Glomerular endothelial cell (primary cell): ENCODE measurements at places on chromosomes 12 and 14.

DNA sequence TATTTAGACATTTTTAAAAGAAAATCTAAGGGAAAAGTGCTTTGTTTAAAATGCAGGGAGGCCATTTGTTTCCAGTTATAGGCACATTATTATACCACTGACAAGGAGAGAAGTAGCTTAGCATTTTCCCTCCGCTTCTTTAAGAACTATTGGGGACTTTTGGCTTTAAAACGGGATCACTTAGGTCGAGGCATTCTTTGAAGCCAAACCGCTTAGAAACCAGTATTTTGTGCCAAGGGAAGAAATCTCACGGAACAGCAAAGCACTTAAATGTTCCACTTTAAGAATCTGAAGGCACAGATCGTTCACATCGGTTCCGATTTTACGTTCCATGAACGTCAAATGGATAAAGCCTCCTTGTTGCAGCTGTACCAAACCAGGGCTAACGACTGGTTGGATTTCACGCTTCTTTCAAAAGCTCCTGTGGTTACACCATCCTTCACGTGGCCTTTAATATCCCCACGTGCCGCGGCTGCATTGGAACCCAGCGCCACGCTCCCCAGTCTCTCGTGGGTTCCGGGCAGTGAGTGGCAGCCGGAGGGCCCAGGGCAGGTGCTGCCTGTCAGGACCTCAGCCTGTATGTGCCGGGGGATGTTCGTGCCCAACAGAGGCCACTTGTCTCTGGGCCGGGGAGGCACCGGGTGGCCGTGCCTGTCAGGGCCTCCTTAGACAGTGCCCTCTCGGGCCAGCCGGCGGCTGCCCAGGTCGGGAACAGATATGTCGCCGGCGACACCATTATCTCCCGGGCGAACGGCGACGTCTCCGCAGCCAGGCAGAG lies 195.4 kb downstream of the KIF26A start:
- DNase-seq: no peak

DNA sequence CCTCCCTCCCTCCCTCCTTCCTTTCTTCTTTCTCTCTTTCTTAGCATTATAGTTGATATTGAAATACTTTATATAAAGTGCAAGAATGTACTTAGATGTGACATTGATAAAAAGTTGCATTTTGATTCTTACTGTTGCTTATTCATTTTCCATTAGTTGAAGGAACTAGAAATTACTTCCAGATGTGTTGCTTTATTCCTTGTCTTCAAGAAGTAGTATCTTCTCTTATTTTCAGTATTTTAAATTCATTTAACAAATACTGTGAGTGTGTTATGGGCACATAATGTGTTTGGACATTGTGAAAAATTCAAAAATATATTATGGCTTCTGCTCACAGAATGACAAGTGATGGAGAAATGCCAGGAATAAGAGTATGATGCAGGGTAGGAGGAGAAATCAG lies 45.6 kb downstream of the TRMT5 start:
- DNase-seq: no peak

GRCh38 chr14:106459971-106460730 lies 933.8 kb downstream of the TMEM121 start:
- DNase-seq: no peak

DNA sequence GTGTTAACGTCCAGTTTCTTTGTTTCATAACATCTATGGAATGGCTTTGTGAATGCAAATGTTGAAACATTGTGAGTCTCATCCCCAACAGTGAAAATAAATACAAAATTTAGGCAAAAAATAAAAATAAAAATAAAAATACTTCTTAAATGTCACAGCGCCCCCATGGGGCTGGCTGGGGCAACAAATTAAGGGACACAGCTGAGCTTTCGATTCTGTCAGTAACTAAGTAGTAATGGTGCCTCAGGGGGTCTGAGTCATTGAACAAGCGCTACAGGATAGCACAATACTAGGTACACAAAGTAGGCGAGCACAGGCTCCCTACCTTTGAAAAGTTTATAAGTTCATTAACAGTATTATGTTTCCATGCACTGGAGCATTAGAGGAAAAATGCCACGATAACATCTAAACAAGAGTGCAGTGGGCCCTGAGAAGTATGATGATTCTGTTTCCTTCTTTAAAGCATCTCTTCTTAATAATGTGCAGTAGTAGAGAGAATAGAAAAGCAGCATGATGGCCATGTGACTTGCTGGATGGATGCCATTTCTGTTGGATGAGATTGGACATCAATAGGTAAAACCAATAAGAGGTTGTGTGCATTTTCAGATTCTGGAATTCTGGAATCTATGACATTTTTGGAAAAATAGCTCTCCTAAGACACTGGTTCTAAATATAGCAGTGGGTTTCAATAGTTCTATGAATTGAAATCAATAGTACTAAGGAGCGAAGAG lies 667.2 kb downstream of the DIO2 start:
- peak; percentile 1 for DNase-seq

- no peak for DNase-seq
Observed at GRCh38 chr12:57637364-57637763, 4.4 kb upstream of the B4GALNT1 start.

- no peak for DNase-seq
Observed at GRCh38 chr12:124456652-124457152, 110.7 kb downstream of the NCOR2 start.

GRCh38 chr12:104011253-104011652 lies 38.7 kb downstream of the GLT8D2 start:
- peak; percentile 81 for DNase-seq

- DNase-seq: no peak
Observed at GRCh38 chr12:11540156-11540555, 109.3 kb upstream of the ETV6 start.

GRCh38 chr12:95859344-95859816 lies 628 bp downstream of the SNRPF start:
- DNase-seq: no peak

DNA sequence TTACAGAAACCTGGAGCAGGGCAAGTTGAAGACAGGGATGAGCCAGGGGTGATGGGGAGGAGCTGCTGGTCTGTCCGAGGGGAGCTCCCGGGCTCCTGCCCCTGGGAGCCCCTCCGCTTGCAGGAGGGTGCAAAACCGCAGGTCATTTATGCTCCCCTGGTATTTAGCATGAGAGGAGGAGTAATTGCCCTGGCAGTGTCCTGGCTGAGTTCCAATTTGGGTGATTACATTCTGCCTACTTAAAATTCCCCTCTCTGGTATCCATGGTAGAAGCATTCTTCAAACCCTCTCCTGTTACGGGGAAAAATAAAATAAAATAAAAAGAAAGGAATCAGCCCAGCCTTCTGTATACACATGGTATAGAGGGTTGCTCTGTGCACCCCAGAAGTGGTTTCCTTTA lies 61.7 kb upstream of the VRK1 start:
- DNase-seq: no peak

DNA sequence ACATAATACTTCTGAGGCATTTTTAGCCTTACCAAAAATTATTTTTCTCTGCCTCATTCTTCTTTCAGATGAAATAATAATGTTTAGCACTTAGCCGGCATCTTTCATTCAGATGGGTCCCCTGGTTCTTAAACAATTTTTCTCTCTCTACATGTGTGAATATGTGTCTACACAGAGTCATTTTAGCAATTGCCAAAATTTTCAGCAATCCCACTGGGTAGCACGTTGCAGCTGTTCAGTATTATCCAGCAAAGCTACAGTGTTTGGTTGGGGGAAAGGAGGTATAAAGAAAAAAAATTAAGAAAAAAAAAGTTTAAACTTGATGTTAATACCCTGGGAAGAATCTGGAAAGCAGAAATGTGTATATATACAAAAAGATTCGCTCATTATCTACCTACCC lies 160.5 kb upstream of the TRHDE start:
- no peak for DNase-seq

- no peak for DNase-seq
Observed at GRCh38 chr12:41242603-41243002, 54.5 kb downstream of the PDZRN4 start.

- DNase-seq: no peak
Observed at GRCh38 chr14:89634037-89634436, 217.0 kb upstream of the FOXN3 start.

GRCh38 chr12:108098374-108098773 lies 30.7 kb upstream of the WSCD2 start:
- no peak for DNase-seq

- DNase-seq: no peak
Observed at GRCh38 chr14:104146651-104147345, 8.4 kb downstream of the KIF26A start.

GRCh38 chr12:28374556-28374955 lies 184.3 kb downstream of the CCDC91 start:
- no peak for DNase-seq

DNA sequence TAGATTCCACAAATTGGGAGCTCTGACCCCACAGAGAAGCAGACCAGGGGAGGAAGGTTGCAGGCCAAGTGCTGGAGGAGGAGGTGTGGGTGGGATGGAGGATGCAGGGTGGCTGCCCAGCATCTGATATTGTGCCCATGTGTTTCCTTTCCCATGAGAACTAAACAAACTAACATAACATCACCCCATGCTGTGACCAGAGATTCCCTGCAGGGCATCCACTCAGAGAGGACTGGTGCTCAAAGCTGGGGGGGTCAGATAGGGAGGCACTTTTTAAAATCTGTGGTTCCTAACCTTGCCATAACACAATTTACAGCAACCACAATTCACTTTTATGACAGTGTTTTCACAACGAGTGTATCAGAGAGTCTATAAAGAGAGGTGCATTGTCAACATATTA lies 1277.6 kb downstream of the AACS start:
- DNase-seq: no peak

GRCh38 chr14:57918791-57919190 lies 52.9 kb upstream of the SLC35F4 start:
- no peak for DNase-seq

DNA sequence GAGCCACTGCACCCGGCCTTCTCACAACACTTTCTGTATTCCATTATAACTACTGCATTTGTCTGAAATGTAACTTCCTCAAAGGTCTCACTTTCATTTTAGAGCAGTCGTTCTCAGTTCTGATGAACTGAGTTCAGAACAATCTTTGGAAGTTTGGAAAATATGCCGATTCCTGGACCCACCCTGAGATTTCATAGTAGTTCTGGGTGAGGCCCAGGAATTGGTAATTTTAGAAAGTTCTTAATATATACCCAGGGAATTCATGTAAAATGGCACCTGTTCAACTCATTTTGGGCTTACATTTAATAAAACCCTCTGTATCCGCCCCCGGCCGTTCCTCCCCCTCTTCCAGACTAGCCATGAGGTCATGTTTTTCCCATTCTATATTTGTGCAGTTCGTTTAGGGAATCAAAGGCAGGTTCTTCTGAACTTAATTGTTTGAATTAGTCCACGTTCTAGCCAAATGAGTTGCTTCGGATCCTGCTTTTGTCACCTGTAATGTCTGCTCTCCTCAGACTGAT lies 5.9 kb downstream of the GSG1 start:
- DNase-seq: no peak

DNA sequence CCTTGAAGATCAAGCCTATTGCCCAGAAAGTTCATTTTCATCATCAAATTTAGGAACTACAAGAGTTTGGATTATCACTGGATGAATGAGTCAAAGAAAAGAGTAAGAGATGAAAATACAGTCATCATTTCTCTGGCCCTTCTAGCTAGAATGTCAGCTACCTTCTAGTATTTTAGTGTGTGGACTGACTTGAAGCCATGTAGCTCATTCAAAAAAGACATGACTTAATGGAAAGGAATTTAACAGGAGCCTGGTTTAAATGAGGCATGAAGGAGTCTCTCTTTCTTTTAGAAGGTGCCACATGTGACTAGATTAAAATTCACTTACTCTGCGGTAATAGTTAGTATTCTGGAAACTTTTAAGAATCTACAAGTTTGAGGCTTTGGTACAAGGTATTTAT lies 7.1 kb downstream of the PTHLH start:
- DNase-seq: no peak

GRCh38 chr14:75310295-75311111 lies 31.9 kb downstream of the FOS start:
- peak; percentile 68 for DNase-seq

- DNase-seq: no peak
Observed at GRCh38 chr12:79624378-79624777, 66.4 kb downstream of the PAWR start.

DNA sequence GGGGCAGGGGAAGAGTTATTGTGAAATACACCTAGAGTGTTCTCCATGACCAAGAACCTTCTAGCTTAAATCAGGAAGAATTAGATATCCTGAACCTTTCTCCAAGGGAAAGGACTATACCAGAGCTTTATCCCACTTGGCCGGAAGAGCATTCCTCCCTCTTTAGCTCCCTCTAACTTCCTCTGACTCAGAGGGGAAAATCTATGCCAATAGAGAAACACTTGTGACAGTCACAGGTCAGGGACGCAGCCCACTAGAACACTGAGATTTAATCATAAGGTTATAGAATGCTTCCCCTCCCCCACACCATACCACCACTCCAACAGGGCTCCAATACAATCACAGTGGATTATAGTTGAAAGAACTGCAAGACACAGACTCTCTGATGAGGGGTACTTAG lies 55.4 kb upstream of the RFX4 start:
- no peak for DNase-seq

DNA sequence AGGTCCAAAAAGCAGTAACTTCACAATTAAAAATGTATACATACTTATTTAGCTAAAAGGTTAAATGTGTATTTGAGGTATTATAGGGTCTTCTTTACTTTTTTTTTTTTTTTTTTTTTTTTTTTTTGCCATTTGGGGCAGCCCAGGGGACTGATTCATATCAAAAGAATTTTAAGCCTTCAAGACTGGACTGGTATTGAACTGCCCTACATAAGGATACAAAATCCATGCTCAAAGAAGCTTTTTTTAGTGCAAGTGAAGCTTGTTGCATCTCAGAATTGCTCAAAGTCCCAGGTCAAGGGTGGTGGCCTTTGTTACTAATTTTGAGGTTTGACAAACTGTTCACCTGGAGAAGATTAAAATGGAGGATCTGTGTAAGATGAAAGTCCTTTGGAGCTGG lies 124.0 kb downstream of the APAF1 start:
- DNase-seq: no peak

DNA sequence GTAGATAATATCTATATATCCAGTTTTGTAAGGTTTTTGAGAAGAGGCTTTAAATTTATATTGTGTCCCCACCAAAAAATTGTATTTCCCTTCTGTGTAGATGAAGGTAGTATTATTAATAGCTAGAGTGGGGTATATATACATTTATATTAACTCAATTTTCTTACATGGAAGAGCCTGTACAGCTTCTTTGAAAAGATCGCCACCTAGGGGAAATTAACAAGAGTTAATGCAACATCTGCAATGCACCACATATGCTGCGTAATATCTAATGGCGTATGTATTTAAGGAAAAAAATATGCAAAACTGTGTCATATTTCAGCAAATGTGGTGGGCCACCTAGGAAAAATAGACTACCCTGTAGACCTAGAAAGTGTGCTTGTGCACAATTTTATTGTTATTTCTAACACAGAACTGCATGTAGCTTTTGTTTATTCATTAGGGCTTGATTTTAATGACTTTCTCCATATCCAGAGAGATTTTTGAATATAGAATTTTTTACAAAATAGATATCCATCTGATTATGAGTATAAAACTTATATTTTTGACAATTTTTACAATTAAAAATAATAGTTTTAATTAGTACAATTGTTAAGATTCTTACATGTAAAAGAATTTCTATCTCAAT lies 14.0 kb downstream of the CCER1 start:
- no peak for DNase-seq

- no peak for DNase-seq
Observed at GRCh38 chr12:72234886-72235285, 37.3 kb upstream of the TRHDE start.
